Anterior cingulate cortex (tissue), 58 donors: ENCODE measurements at places on chromosomes 16 and 17.
A peak's percentile ranks its signal among the peaks of the same experiment; 100 is the strongest.

- peak; percentile 54 for DNase-seq
Observed at GRCh38 chr17:32659419-32659842, 172.6 kb downstream of the CDK5R1 start.

DNA sequence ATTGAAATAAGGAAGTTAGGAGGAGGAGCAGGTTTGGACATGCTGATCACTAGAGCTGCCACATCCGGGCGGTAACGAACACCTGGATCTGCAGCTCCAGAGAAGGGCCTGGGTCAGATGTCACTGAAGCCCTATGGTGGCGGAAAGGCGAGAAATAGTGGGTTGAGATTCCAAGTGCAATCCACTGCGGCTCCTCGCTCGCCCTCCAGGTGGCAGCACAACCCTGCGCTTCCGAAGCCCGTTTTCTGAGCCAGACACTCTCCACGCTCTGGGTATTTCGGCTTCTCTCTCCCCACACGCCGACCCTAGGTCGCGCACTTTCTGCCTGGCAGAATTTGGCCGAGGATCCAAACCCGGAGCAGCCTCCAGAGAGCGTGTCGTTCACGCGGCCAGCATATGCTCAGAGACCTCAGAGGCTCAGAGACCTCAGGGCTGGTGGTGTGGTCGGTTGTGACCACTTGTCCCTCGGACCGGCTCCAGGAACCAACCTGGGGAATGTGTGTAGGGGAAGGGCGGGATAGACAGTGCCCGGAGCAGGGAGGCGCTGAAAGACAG, 922 bp upstream of the SLC2A4 start:
- DNase-seq = peak; percentile 53

DNA sequence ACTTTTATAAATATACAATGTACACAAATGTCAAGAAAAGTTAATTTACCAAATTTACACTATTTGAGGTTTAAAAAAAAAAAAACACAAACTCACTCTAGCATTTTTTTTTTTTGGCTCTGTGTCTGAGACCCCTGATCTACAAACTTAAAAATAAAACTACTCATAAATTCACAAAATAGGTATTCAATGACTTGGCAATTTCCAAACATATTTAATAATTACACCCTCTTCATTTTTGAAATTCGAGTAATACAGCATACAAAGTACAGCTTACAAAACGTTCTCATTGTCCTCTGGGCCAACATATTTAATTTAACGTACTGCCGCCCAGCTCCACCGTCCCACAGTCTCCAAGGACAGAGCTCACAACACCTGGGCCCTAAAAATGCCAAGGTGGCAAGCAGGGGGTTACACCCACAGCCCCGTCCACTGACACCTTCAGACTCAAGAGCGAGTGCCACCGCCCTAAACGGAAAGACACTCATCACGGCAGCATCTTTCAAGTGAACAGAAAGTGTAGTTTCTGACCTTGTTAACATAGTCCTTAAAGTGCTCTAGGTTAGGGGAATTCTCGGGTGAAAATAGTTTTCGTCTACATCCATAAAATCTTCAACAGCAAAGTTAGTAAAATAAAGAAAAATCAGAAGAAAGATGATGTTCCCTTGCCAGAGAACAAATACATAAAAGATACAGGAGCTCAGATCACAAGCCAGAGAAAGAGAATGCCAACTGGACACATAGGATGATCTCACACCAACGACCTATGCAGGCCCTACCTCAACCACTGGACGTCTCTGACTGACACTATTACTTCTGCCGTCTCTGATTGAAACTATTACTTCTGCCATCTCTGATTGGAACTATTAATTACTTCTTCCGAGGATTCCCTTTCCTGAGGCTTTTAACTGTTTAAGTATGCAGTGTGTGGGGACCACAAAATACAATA, 4.2 kb downstream of the ADCY9 start:
- no peak for DNase-seq

DNA sequence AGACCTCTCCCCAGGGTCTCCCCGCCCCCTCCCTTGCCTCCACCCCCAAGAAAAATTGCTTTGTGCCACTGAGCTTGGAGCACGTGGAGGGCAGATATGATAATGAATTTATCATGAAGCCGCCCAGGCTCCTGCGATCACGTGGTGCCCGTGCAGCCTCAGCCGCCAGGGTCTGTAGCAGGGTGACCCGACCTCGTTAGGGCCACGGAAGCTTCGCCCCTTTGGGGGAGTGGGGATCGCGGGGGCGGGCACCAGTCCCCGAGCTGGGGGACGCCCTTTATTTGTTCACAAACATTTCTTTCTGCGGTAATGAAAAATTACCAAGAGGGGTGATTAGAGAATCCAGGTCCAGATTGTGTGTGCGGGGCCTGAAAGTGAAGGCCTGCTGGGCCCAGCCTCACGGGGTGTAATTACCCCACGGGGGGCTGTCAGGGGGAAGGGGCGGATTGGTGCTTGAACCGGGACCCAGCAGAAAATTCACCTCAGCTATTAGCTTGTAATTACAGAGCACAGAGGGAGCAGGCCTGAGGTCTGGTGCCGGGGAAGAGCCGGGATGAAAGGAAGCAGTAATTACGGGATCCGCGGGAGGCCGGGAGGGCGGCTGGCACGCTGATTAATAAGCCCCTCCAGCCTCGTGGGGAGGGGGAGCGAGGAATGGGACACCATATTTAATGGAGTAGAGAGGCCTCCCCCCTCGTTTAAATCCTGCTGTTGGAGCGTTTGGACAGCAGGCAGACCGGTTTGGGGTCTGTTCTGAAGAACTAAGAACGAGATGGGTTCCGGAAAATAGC, 13.3 kb downstream of the GSE1 start:
- DNase-seq = no peak

GRCh38 chr17:65228734-65229620, 91.8 kb downstream of the RGS9 start:
- DNase-seq = no peak

DNA sequence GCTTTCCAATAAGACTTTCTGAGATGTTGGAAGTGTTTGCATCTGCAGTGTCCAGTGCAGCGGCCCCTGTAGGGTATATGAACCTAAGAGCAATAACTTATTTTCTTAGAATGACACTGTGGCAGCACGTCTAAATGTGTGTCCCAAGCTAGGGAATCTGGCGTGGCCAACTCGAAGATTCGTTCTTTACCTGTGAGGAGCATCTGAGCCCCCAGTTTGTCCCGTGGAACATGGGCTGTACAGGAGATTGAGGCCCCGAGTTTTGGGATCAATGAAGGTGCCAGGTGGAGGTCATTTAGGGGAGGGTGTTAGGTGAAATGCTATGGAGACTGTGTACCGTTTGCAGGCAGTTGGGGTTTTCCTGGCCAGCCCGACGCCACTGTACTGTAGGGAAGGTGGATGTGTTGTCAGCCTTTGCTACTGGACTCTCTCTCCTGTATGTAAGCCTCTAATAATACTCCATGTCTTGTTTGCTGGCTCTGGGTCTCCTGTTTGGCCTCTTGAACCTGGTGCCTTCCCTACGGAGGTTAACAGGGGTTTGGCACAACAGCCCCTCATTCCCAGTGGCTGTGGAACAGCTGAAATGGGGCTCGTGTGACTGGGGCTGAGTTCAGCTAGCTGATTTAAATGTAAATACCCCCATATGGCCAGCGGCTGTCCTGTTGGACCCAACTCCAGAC, 45.5 kb upstream of the SDK2 start:
- DNase-seq = no peak

DNA sequence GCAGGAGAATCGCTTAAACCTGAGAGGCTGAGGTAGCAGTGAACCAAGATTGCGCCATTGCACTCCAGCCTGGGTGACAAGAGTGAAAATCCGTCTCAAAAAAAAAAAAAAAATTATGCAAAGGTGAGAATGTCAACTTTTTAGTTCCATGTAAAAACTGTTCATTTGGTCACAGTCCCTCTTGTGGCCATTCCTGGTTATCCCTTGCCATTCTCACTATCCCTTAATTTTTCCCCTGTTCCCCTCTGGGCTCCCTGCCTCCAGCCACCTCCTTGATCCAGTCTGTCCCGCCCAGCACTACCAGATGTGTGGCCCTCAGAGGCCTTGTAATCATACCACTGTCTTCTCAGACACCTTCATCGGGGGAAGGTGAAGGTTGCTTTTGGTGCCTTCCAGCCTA, 23.4 kb downstream of the DCAF7 start:
- no peak for DNase-seq

GRCh38 chr17:74380959-74381808, 13.9 kb downstream of the GPR142 start:
- no peak for DNase-seq

DNA sequence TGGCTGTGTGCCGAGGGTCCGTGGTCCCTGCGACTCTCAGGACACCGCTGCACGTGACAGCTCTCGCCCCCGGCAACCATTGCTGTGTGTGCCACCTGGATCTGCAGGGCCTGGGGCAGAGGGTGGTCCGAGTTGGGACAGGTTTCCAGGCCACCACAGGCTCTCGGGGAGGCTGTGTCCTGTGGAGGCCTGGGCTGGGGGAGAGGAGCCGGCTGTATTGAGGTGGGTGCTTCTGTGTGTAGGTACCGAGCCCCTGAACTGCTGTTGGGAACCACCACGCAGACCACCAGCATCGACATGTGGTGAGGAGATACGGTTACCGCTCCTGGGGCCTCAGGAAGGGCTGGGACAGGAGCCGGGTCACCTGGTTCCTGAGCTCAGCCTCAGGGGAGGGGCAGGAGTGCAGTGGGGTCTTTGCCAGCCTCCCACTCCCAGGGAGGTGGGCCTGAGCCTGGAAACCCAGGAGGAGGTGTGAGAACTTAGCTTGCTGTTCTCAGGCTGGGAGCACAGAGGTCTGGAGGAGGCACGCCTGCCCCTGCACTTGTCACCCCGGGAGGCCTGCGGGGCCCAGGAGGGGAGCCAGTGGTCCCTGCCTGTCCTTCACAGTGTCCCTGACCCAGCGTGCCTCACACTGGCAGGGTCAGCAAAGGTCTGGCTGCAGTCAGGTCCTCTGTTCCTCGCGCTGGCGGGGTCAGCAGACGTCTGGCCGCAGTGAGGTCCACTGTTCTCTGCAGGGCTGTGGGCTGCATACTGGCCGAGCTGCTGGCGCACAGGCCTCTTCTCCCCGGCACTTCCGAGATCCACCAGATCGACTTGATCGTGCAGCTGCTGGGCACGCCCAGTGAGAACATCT, 7.3 kb downstream of the SPATA2L start:
- no peak for DNase-seq

- DNase-seq = no peak
Observed at GRCh38 chr17:49664706-49665211, 13.1 kb downstream of the SPOP start.

GRCh38 chr16:70594569-70594968, 51.8 kb upstream of the IL34 start:
- DNase-seq = no peak

GRCh38 chr16:15897834-15898254, 9.4 kb upstream of the CEP20 start:
- DNase-seq = no peak
